ENCODE measurements at places on chromosomes 1 and 21.

GRCh38 chr1:10399444-10399941 is 629 bp downstream of the PGD start:
- no peak for DNase-seq

GRCh38 chr1:5934058-5934884 is 58.0 kb downstream of the NPHP4 start:
- DNase-seq = peak; percentile 8

- no peak for DNase-seq
Observed at GRCh38 chr1:231172411-231172810, 10.6 kb downstream of the TRIM67 start.

DNA sequence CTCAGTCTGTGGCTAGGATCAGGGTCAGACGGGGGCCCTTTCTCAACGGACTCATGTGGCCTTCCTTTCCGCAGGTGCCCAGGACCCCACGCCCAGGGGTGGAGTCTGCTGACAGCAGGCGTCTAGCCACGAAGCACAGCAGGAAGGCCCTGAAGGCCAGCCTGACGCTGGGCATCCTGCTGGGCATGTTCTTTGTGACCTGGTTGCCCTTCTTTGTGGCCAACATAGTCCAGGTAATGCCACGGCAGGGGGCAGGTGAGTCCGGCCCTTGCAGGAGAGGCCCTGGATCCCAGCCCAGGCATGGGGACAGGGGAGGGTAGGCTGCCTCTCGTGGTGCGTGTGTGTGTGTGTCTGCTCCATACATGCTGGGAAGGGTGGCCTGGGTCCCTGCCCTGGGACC is 13.8 kb downstream of the HTR6 start:
- DNase-seq = no peak

DNA sequence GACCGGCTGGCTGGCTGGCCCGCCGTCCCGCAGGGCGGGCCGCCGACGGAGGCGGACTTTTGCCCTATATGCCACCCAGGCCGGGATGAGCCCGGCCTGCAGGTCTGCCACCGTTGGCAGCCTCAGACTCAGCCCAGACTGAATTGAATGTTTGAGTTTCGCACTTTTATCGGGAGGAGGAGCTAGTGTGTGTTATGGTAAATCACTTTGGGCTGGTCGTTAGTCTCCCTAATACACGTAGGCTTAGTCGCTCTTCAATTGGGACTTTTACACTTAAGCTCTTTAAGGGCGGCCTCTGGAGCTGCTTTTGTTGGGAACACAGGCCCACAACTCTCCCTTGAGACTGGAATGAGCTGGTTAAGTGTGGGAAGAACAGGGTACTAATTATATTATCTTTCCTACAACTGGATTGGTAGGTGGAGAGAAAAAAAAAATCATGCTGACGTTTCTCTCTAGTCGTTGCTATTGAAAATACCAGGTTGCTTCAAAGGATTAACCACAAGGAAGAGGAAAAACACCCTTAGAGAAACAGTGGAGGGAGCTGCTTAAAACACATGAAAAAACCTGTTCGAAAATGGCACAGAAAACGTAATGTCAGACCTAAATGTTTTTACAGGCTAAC is 1.4 kb upstream of the IRF2BP2 start:
- DNase-seq = no peak

GRCh38 chr1:151729966-151730291 is 8.6 kb downstream of the RIIAD1 start:
- no peak for DNase-seq

DNA sequence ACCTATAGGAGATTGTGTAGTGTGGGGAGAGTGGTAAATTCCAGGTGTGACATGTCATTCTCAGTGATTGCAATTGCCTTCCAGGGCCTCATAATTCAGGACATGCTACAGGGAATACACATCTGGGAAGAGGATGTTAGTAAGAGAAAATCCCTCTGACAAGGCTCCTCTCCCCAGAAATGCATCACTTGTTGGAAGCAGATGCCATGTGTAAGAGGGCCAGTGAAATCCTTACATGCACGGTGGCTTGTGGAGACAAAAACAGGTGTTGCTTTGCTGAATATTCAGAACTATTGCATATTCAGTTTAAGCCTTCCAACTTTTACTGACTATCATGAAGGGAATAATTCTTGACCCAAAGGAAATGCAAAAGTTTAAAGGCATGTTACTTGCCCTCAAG is 503.4 kb downstream of the NEGR1 start:
- DNase-seq = no peak

- DNase-seq = no peak
Observed at GRCh38 chr1:16249596-16250241, 12.7 kb upstream of the CPLANE2 start.

GRCh38 chr1:19946331-19946751 is 22.9 kb upstream of the PLA2G2E start:
- DNase-seq = no peak

- DNase-seq = no peak
Observed at GRCh38 chr1:83500531-83500930, 498.4 kb downstream of the TTLL7 start.

GRCh38 chr1:154775621-154776605 is 94.2 kb downstream of the KCNN3 start:
- DNase-seq = no peak

GRCh38 chr1:110138956-110139355 is 11.3 kb upstream of the SLC6A17 start:
- no peak for DNase-seq

DNA sequence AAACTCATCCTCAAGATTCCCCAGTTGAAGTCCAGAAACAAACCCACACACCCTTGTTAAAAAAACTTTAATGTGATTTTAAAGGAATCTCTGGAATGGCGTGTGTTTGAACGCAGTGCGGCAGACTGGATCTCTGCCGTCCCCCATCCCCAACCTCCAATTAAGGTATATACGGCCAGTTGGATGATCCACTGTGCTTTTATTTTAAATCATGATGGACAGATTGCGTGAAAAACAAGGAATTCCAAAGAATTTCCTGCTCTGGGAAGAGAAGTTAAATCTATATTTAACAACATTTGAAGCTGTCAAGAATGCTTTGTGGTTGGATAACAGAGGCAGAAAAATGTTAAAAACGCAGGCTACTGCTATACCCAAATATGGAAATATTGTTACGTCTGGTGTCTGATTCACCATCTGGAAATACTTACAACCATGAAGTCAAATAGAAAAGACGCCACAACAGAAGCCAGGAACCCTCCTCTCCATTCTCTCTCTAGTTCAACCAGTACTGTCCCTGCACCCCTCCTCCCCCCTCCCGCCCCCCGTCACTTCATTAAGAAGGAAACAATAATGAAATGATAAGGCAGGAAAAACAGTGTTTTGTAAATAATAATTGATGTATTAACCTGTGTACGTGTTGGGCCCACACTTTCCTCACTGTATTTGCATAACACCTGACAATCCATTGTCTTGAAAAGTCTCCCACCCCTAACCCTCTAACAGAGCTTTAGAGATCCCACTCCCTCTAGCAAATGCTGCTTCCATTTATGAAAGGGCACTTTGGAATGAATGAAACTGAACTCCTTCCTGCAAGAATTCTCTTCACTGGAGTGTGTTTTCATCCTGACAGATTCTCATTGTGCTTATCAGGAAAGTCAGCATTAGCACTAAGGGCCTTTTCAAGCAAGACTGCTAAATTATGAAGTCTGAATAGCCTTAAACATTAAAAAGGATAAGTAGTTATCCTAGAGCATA is 2.0 kb upstream of the CCN1 start:
- no peak for DNase-seq

- DNase-seq = no peak
Observed at GRCh38 chr1:169321539-169321938, 46.1 kb downstream of the NME7 start.

GRCh38 chr1:118340928-118341910 is 156.2 kb upstream of the SPAG17 start:
- DNase-seq = no peak

DNA sequence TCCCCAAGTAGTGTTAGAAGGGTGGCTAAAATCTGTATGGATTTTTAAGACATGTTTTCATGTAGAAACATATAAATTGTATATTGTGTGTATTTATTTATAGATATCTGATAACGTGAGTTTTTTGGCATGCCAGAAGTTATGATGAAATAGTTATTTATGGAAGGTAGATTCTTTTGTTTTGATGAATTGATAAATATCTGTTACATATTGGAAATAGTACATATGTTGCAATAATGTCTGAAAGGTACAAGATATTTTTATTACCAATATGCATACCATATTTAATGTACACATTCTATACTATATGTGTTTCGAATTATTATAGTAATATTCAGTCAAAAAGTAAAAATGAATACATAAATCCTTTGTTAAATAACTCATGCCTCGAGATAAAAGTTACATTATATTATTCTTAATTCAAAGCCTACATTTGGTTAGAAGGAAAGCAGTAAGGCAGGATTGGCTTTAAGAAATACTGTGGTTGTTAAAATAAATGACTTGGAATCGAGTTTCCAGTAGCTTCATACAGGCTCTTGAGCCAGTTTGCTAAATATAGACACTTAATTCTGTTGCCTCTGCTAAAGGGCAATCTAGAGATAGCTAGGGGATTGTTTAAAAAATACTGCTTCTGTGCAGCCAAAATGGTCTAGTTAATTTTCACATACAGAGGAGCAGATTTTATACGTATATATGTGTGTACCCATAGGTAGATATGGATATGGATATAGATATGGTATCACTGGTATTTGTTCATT is 1175.1 kb upstream of the B3GALT2 start:
- no peak for DNase-seq

DNA sequence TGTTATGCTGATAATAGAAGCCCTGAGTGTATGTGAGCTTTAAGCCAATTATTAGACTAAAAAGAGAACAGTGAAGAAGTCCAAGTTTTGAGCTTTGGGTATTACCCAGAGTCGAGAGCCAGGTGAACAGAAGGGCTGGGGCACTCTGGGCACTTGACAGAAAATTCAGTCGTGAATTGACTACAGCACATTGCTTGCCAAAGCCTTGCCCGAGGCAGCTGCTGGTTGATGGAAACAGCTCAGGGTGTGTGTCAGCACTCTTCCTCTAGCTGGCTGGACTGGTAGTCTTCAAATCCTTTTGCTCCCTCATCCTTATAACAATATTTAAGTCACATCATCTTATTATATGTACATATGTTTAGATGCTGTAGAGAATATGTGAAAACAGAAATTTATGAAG is 21.3 kb downstream of the PDE4B start:
- no peak for DNase-seq

GRCh38 chr1:228085287-228085951 is 2.9 kb downstream of the ARF1 start:
- DNase-seq = peak; percentile 40

GRCh38 chr1:235843461-235843961 is 23.2 kb downstream of the LYST start:
- peak; percentile 61 for DNase-seq

GRCh38 chr1:228063251-228064191 is 19.0 kb upstream of the ARF1 start:
- DNase-seq = no peak

DNA sequence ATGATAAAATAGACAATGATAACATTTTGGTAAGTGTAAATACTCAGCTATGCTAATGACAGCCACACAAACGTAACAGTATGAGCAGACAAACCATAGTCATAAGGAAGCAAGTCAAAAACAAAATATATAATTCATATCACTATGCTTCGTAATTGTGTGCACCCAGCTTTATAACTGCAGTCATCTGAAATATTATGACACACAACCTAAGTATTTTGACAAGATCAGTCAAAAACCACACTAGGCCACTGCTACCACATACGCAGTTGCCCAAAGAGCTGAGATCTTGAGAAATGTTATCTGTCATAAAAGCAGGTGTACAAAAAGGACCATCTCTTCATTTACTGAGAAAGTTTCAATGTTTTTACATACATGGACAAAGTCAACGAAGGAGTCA is 26.0 kb downstream of the RNASEL start:
- no peak for DNase-seq

GRCh38 chr1:42480921-42481320 is 17.8 kb downstream of the CCDC30 start:
- no peak for DNase-seq

GRCh38 chr1:223378754-223379153 is 14.5 kb upstream of the CCDC185 start:
- DNase-seq = no peak

- no peak for DNase-seq
Observed at GRCh38 chr1:211832661-211833060, 2.1 kb upstream of the LPGAT1 start.

DNA sequence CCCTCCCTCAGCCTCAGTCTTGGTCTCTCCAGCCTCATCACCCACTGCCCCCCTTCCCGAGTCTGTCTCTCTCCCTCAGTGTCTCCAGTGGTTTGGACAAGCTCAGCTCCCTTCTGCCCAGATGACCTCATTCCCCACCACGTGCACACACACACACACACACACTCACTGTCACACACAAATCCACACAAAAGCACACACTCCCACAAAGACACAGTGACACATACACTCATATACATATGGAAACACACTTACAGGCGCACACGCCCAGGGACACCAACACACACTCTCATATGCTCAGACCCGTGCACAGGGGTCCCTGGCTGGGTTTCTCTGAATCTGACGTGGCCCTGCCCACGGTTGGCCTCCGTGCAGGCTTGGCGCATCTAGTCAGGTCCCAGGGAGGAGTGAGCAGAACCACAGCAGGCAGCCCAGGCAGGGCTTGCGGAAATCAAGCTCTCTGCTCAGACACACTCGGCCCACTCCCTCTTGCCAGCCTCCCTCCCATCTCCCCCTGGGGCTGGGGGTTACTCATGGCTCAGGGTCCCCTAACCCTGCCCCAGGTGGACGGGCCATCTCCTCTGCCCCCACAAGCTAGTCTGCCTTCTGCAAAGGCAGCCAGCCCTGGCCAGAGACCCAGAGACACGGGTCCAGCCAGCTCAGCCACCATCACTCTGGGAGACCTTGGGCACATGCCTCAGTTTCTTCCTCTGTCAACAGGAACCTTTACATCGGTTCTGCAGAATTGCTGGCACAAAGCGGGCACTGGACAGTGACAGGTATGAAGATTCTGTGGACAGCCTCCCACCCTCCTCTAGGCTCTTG is 38.5 kb upstream of the FAM131C start:
- DNase-seq = peak; percentile 70

GRCh38 chr1:74767490-74767889 is 34.5 kb downstream of the TYW3 start:
- DNase-seq = no peak

DNA sequence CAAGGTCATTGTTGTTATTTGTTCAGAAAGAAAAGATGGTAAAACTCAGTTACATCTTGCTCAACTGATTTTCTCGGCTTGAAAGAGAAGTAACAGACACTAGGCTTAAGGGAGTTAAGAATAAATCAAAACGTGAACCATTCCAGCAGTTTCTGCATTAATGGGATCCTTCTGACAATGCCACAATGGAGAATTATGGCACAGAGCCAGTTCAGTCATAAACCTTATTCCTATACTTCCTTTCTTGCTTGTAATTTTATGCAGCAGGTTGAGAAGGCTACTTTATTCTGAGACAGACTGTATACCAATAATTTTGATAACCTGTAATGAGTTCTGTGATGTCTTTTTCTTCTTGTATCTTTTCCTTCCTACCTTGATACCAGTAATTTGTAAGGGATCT is 167.0 kb downstream of the C1orf21 start:
- no peak for DNase-seq

GRCh38 chr1:193411215-193411614 is 224.8 kb upstream of the B3GALT2 start:
- no peak for DNase-seq

- no peak for DNase-seq
Observed at GRCh38 chr1:44524655-44525500, 119.8 kb downstream of the RNF220 start.

Data from kidney (tissue), 22 donors.